Chondrocyte (in vitro differentiated cells): ENCODE measurements at places on chromosomes 7 and 10.

DNA sequence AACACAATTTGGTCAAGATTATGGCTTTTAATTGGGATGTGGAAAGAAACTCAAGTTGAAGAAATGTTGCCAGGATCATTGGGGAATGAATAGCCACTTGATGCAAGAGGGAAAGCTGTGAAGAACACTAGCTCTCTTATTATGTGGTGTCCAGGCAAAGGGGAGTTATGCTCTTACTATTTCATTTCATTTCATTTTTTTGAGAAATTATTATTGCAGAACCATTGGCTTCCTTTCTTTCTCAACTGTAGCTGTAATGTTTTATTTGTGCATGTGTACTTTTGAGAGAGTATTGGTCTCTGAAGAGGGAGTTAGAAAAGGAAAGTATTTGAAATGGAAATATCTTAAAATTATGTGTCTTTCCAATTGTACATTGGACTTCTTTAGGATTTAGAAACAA, 312.6 kb upstream of the BMPER start:
- no peak for DNase-seq

DNA sequence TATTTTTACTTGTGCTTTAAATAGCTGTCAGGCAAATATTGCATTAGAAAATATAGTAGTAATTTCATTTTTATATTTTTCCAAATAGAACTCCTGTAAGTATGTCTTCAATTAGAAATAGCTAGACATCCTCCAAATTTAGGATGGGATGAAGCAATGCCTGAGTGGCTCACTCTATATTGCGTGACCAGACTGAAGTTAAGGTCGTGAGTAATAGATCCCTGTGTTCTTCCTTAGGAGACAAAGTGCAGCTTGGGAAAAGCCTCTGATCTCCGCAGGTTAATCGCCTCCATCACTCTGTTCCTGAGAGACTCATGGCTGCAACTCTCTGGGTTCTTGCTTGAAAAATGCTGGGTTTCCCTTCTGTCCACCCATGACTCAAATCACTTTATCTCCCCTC, 484.8 kb upstream of the ANKRD30A start:
- no peak for DNase-seq

GRCh38 chr7:47534322-47535034, 47.4 kb downstream of the TNS3 start:
- no peak for DNase-seq

DNA sequence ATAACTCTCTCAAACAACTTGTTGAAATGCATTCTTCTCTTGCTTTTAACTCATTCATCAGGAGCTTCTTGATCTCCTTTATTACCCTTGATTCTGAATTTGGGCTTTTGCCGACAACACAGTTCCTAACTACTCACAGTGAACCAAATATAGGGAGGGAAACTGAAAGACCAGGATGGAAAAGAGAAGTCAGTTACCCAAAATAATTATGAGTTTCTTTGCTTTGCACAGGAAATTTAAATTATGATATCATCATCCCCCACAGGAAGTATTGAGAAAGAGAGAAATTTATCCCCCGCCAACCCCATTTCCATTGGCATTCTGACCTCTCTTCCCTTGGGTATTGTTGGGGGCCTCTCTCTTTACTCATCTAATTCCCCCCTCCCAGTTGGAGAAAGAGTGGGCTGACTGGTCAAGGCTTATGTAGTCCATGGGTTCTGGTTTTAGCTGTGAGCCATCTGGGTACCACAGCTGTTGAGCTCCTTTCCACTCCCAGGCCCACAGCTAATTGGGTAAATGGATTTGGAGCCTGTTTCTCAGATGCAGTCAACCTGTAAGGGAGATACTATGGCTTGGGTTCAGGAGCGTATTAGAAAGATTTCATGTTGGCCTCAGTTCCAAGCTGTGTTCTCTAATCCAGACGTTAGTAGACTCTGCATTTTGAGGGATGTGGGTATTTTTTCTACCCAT, 109.0 kb downstream of the FZD1 start:
- no peak for DNase-seq

DNA sequence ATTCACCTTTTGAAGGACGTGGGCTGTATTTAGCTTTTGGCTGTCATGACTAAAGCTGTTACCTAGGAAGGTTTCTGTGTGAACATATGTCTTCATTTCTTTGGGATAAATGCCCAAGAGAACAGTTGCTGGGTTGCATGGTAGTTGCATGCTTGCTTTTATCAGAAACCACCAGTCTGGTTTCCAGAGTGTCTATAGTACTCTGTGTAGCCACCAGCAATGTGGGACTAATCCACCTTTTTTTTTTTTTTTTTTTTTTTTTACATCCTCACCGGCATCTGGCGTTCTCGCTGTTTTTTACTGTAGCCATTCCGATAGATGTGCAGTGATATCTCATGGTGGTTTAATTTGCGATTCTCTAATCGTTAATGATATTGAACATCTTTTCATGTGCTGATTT, 297.8 kb downstream of the SDK1 start:
- DNase-seq, result no peak

DNA sequence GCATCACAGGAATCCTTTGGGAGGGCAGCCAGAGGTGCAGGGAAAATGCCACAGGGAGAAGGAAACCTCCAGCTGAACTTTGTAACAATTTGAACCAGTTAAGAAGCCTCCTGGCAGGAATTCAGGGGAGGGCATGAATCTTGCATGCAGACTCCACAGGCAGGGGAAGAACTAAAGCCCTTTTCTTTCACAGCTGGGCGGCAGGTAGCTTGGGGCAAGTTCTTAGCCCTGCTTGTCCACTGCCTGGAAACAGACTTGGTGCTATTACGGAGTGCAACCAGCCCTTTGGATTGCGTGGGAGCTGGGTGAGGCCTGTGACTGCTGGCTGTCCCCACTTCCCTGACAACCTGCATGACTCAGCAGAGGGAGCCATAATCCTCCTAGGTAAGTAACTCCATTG, 51.7 kb upstream of the ADAM12 start:
- no peak for DNase-seq

GRCh38 chr10:35184527-35185171, 58.0 kb downstream of the CREM start:
- no peak for DNase-seq
